ENCODE measurements at places on chromosomes 12 and 14.

DNA sequence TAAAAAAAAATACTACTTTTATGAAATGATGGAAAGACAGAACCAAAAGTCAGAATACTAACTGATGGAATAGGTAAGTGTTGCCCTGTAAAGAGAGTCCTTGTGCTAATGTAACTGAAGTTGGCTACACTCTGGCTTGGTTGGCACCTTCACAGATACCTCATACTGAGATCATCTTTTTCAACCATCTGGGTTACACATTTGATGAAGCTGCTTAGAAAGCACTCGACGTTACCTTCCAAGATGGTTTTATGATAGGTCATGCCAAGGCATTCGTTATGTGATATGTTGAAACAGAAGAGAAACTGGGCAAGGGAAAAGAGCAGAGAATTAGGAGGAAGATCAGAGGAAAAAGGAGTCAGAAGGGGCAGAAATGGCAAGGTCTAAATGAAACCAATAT lies 203.8 kb downstream of the ADAMTS20 start:
- DNase-seq: no peak

DNA sequence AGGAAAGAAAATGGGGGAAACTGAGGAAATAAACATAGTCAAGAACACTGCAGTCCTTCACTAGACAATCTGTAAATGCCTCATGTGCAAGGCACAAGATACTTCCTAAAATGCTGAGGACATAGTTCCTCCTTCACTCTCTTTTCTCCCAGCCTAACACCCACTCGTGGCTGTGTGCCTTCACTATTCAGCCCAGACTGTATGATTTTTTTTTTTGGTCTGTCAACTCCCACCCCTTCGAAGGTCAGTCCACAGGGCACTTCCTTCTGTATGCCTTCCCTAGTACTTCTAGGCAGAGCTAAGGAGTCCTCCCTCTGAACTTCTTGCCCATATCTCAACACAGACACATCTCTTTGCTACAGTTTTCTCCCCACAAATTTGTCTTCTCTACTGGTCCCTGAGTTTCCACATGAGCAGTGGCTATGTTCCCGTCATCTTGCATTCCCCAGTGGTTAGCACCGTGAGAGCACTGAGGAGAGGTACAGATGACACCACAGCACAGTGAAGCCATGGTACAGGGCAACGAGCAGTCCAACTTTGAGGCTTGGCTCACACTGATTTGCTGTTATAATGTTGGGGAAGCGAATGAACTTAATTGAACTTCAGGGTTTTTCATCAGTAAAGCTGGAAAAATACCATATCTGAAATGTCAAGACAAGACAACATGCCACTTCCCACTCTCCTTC lies 24.1 kb upstream of the SYCP3 start:
- DNase-seq: no peak

- DNase-seq: no peak
Measured at GRCh38 chr12:132251741-132252490, 77.5 kb downstream of the GALNT9 start.

DNA sequence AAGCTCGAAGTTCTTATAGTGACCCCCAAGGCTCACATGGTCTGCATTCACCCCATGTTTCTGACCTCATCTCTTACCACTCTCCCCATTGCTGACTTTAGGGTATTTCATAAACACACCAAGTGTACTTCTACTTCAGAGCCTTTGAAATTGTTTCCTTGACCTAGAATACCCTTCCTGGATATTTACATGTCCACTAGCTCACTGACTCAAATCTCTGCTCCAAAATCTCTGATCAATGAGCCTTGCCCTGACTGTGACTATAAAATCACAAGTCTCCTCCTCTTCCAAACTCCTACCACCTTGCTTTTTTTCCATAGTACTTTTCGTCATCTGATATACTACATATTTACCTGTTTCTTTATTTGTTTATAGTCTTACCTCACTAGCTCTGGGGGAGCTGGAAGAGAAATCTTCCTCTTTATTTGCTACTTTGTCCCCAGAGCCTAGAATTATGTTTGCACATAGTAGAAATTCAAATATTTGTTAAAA lies 105.1 kb downstream of the RMST start:
- no peak for DNase-seq

- no peak for DNase-seq
Measured at GRCh38 chr12:51717326-51717925, 126.4 kb downstream of the SCN8A start.

- DNase-seq: no peak
Measured at GRCh38 chr12:120007272-120007671, 18.2 kb downstream of the BICDL1 start.

GRCh38 chr12:4434301-4434700 lies 11.3 kb downstream of the FGF6 start:
- no peak for DNase-seq

DNA sequence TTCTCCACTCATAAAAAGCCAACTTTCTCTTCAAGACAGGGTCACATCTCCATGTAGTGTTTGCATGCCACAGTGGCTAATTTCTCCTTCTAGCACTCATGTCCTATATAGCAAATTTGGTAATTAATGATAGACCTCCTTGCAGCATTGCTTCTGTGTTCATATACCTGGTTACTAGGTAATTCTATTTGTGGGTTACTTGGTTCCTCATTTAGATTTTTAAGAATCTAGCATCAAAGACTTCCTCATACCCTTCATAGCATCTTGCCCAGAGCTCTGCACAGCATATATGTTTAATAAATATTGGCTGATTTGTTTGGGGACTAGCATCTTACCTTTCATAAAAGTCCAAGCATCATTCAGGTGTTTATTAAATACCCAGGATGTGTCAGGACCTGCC lies 152.1 kb downstream of the DUSP6 start:
- DNase-seq: no peak

DNA sequence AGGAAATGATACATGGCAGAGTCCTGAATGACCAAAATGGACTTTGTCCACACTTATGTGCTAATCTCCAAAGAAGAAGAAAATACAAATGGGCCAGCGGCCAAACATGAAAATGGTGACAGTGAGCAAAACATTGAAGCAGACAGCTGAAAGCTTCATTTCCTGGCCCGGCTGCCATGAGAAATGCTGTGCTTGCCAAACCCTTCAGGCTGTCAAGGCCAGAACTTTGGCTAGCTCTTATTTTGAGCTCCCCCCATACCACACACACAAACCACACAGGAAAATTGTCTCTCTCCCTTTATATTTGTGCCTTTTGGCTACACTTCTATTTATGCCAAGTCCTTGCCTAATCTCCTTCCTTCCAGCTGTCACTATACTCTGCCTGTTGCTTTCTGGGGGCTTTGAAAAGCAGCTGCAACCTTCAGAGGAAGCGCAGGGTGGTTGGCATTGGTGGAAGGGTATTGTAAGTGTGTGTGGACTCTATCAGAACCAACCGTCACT lies 323.8 kb downstream of the RAD51B start:
- no peak for DNase-seq
